NCI-H1048 (cell line): ENCODE measurements at places on chromosomes 13 and 19.

GRCh38 chr19:56678205-56678604 is 6.6 kb upstream of the ZNF835 start:
- no peak for DNase-seq

DNA sequence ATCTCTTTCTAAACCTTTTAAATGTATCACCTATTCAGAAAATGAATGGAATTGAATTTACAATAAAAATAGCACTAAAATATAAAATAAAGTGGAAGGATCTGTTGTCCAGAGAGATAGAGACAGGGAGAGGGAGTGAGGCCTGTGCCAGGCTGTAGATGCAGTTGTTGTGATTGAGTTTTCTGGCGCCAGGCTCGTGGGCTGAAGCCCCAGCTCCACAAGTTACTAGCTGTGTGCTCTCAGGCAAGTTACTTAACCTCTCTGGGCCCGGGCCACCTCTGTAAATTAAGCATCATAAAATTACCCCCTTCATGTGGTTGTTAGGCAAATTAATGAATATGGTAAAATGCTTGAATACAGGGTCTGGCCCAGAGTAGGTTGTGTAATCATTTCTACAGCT is 52.3 kb upstream of the USP29 start:
- DNase-seq = no peak

GRCh38 chr13:39451301-39451700 is 151.7 kb downstream of the LHFPL6 start:
- DNase-seq = no peak

DNA sequence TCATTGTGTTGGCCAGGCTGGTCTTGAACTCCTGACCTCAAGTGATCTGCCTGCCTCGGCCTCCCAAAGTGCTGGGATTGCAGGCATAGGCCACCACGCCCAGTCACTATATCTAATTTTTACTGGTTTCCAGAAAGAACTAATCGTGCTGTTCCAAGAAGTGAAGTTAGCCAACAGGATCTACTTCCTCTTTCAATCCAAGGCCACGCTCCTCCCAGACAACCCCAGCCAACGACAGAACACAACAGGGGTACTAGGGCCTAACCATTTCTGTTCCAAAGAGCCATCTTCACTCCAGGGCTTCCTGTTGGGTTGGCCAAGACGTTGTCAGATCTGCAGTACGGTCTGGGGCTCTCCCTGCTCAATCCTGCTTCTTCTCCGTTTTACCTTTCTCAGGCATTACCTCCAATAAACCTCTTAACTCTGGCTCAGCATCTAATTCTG is 7.0 kb upstream of the LSM14A start:
- no peak for DNase-seq

GRCh38 chr13:40345149-40345514 is 321.3 kb downstream of the FOXO1 start:
- DNase-seq = no peak
